ENCODE measurements at places on chromosomes 5 and 9.

GRCh38 chr9:134532084-134532483 is 109.5 kb upstream of the COL5A1 start:
- no peak for DNase-seq

GRCh38 chr9:130284249-130284625 is 18.7 kb downstream of the HMCN2 start:
- no peak for DNase-seq

- no peak for DNase-seq
Measured at GRCh38 chr9:81077572-81077971, 611.8 kb downstream of the TLE1 start.

DNA sequence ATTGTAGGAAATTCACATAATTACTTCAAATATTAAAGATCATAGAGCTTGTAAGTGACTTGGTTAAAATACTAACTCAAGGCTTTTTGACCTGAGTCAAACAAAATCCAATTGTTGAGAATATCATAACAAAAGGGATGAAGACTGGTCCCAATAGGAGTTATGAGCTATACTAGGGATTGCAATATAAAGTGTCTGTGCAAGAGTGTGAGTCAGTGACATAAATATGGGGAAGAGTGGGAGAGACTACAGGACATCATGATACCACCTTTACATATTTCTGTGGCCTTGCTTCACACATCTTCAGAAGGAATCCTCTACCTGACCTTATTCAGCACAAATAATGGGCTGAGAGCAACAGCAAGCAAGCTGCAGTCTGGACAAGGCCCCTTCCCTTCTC is 180.9 kb upstream of the SLC24A2 start:
- no peak for DNase-seq

DNA sequence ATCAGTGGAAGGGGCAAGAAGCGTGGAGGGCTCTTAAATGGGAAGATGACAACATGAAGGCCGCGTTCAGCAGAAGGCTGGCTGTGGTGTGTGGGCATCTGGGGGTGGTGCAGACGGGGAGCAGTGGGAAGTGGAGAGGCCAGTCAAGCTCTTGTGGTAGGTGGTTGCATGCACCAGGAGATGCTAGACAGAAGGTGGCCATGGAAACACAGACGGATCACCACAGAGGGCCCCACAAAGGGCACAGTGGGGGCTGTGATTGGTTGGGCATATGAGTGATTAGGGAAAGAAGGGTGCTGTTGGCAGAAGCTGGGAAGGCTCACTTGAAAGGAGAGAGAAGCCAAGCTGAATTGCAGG is 14.7 kb downstream of the MTMR12 start:
- DNase-seq: no peak

All from H7 (cell line).